ENCODE measurements at places on chromosomes 2 and 18.

- no peak for DNase-seq
Observed at GRCh38 chr2:68912732-68913131, 40.0 kb downstream of the GKN2 start.

GRCh38 chr2:177392373-177393202 is at the start of gene AGPS:
AGPS (plus strand) TSS chr2:177392773; CDS start chr2:177392790, 17 bp downstream.
- peak; percentile 80 for DNase-seq

DNA sequence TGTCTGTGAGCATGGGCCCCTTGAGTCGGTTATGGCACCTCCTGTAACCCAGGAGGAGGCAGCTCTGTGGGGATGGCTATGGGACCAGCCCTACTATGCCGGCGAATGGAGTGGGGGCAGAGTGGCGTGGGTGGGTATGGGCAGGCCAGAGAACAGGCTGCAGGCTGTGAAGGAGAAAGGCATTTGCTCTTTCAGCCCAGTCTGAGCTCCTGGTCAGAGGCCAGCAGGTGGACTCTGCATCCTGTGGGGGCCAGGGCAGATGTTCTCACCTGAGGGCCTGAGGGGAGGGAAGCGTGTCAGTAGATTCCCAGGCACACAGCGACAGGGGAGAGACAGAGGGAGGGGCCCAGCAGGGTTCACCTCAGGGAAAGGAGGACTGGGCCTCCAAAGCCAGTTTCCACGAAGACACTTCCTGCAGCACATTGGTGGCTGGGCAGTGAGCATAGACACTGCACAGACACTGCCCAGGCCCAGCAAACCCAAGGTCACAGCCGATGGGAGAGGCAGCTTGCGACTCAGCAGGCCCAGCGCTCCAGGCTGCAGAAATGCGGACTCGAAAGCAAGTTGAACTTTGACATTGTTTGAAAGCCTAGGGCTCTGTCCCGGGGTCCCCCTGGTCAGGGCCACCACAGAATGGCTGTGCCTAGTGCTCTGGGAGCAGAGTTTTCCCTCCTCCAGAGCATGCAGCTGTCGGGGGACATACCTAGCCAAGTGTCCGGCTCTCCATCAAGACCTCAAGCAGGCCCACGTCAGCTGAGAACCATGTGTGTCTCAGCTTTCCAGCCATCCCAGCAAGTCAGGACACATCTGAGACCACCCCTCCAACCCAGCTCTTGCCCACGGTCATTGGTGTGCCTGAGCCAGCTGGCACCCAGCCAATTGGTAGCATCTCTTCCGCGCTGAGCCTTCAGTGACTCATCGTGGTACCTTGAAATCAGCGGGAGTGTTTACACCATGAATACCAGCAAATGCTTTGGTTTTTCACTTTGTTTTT is 53.8 kb downstream of the TGOLN2 start:
- DNase-seq, result no peak

DNA sequence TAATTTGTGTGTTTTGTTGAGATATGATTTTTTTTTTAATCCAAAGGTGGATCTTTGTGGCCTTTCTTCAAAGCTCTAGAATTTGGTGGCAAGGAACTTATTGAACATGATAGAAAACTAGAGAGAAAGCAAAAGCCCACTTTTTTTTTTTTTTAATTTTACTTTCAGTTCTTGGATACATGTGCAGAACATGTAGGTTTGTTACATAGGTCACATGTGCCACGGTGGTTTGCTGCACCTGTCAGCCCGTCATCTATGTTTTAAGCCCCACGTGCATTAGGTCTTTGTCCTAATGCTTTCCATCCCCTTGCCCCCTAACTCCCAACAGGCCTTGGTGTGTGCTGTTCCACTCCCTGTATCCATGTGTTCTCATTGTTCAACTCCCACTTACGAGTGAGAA is 135.9 kb downstream of the RHBDD1 start:
- no peak for DNase-seq

DNA sequence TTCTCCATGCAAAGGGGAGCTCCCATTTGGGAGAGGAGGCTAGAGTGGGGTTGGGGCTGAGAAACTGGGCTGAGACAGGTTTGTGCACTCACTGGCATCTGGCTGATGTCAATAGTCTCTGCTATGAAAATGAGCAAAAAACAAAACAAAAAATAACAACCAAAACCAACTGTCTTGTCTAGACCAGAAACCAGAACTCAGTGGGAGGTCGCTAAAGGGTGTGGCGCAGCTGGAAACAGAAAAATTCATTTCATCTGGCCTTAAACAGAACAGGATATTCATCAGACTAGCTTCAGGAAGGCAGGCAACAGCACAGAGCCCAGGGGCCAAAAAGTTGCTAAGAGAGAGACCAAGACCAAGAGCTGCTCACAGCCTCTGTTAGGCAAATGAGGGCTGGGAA is 126.1 kb downstream of the THNSL2 start:
- no peak for DNase-seq
